Osteocyte (in vitro differentiated cells): ENCODE measurements at places on chromosomes 4 and X. TPM values are rescaled to one million over a fixed set of nuclear protein-coding genes. Genes with fewer than 3 reads are reported as not detected.

The IL1RAPL1 gene
- total RNA-seq: 0.10 TPM in 1 of 2 replicates, not detected in the other

- H3K4me1 ChIP-seq: no peaks in the 10 kb centered on the region
- no peaks in the 10 kb centered on the region for H3K36me3 ChIP-seq
- no peak for DNase-seq
- H3K4me3 ChIP-seq: no peak overlapping the region
- H3K27me3 ChIP-seq: peaks cover 54% of the 10 kb centered on the region
Measured at GRCh38 chr4:47278631-47279030, 184.9 kb downstream of the COMMD8 start.

GRCh38 chr4:169115897-169116254, 105.8 kb upstream of the CBR4 start:
- H3K27ac ChIP-seq: peak overlapping the region; percentile 89
- no peak overlapping the region for H3K4me3 ChIP-seq
- DNase-seq: no peak
- peaks cover 54% of the 10 kb centered on the region for H3K36me3 ChIP-seq

DNA sequence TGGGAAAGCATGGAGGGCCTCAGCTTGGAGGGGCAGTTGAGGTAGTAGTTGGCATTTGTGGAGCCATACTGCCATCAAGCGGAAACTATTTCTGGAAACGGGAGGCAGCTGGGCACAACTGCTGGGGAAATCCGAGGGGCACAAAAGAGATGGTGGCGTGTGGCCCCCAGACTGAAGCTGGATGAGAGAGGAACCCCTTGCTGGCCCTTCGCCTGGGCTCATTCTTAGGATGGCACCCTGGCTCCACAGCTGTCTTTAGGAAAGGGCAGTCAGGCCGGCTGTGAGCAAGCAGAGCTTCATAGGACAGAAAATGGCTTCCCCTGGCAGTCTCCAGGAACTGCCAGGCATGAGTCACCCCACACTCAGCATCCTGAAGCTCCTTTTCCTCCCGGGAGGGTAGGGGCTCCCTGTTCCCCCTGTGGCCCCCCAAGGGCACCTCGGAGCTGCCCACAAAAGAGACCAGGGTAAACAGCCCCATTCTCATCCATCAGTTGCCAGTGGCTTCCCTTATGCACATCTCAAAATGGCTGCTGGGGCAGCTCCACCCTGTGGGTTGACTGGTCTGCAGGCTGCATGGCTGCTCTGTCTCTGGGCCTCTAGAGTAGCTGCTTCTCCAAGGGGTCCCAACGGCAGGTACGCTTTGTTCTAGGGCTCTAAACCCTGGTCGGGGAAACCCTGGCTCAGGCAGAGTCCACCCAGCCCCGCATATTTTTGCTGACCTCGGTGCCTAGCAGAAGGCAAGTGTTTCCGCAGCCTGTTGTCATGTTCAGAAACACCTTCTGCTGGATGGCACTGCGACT, 64.7 kb downstream of the NBDY start:
- H3K27me3 ChIP-seq: no peaks in the 10 kb centered on the region
- peaks cover 7% of the 10 kb centered on the region for H3K4me1 ChIP-seq
- no peak overlapping the region for H3K27ac ChIP-seq
- DNase-seq: no peak
- peaks cover 6% of the 10 kb centered on the region for H3K36me3 ChIP-seq
- no peak overlapping the region for H3K4me3 ChIP-seq

- peak; percentile 88 for DNase-seq
- H3K4me1 ChIP-seq: peaks cover 12% of the 10 kb centered on the region
- peaks cover 14% of the 10 kb centered on the region for H3K36me3 ChIP-seq
- peak overlapping the region; percentile 39 for H3K27ac ChIP-seq
- H3K4me3 ChIP-seq: peak overlapping the region; percentile 95
Measured at GRCh38 chr4:88592600-88593448, 544 bp downstream of the HERC3 start.

GRCh38 chrX:115408771-115409400, 119.4 kb downstream of the LUZP4 start:
- no peaks in the 10 kb centered on the region for H3K27me3 ChIP-seq
- no peak for DNase-seq
- H3K4me3 ChIP-seq: no peak overlapping the region
- H3K36me3 ChIP-seq: no peaks in the 10 kb centered on the region

GRCh38 chr4:48944756-48945241, 38.2 kb upstream of the OCIAD2 start:
- peaks cover 14% of the 10 kb centered on the region for H3K27me3 ChIP-seq
- H3K36me3 ChIP-seq: no peaks in the 10 kb centered on the region
- H3K4me3 ChIP-seq: no peak overlapping the region
- no peak for DNase-seq
